Retinal pigment epithelial cell (primary cell): ENCODE measurements at places on chromosomes 4 and X.

DNA sequence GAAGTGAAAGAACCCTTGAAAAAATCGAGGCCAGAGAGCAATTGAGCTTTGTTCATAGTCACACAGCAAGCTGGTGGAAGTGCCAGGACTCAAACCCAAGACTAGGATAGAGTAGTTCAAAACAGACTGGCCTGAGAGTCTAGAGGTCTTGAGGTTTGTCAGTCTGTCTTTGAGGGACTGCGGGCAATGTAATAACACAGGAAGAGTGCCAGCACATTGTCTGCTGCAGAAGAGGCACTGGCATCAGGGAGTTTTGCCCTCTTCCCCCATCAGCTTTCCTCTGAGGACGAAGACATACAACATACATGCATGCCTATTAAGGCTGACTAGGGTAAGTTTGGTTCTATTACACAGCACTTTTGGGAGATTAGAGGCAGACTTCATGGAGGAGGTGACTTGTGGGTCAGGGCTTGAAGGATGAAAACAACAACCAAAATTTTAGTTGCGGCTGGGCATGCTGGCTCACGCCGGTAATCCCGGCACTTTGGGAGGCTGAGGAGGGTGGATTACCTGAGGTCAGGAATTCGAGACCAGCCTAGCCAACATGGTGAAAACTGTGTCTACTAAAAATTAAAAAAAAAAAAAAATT, 64.1 kb upstream of the LAS1L start:
- no peak for DNase-seq

GRCh38 chr4:25656031-25656430, 380 bp downstream of the SLC34A2 start:
- DNase-seq: no peak

DNA sequence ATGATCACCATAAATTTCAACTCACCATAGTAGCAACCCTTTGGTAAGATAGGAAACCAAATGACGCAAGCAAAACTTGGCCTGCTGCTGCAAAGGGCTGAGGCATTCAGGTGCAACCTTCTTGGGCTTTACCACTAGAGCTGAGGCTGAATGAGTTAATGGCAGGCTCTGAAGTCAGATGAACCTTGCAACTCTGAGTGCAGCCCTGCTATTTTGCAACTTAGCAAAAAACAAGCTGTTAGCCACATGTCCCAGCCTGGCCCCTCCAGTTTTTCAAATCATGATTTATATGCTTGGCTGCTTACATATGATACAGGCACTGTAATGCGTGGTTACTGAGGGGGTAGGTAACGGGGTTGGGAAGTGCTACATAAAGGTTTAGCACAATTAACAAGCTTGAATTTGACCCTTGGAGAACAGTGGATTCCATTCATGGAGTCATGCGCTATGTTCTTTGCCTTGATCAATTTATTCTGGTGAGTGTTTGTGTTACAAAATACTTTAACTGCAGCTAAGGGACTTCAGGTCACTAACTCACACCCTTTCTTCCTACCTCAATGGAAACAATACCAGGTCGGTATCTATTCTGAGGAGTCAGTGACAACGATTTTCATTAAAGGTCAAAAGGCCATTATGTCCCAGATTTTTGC, 80.5 kb upstream of the PPARGC1A start:
- no peak for DNase-seq

DNA sequence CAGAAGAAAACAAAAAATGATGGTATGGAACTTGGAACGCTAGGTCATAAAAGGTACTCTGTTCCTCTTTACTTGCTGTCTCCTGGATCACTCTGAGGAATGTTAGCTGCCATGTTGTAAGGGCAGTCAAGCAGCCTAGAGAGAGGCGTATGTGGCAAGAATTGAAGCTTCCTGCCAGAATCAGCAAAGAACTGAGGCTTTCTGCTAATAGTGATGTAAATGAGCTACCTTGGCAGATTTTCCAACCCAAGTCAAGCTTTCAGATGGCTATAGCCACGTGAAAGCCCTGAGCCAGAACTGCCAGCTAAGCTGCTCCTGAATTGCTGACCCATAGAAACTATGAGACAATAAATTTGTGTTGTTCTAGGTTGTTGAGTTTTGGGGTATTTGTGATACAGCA, 38.7 kb downstream of the AASDH start:
- no peak for DNase-seq

GRCh38 chrX:112851806-112852205, 11.2 kb upstream of the AMOT start:
- DNase-seq: no peak

GRCh38 chr4:41427306-41427882, 110.6 kb upstream of the LIMCH1 start:
- no peak for DNase-seq

DNA sequence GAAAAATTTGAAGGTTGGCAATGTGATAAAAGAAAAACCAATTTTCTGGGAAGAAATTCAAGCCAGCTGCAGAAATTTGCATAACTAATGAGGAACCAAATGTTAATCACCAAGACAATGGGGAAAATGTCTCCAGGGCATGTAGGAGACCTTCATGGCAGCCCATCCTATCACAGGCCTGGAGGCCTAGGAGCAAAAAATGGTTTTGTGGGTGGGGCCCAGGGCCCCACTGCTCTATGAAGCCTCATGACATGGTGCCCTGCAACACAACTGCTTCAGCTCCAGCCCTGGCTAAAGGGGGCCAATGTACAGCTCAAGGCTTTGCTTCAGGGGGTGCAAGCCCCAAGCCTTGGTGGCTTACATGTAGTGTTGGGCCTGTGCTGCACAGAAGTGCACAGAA, 184.0 kb downstream of the TBCK start:
- DNase-seq: no peak

- DNase-seq: no peak
Measured at GRCh38 chr4:15295421-15296162, 132.2 kb upstream of the C1QTNF7 start.

- DNase-seq: no peak
Measured at GRCh38 chr4:42144028-42144427, 8.4 kb downstream of the BEND4 start.

GRCh38 chr4:153221783-153222706, 17.8 kb downstream of the TRIM2 start:
- DNase-seq: no peak
